H1 (cell line): ENCODE measurements at places on chromosomes 4 and X.

GRCh38 chr4:101081695-101082369 is 265.5 kb downstream of the PPP3CA start:
- H3K4me1 ChIP-seq: no peaks in the 10 kb centered on the region
- H3K27ac ChIP-seq: no peak overlapping the region
- DNase-seq: no peak
- no peaks in the 10 kb centered on the region for H3K36me3 ChIP-seq
- H3K27me3 ChIP-seq: no peaks in the 10 kb centered on the region
- H3K4me3 ChIP-seq: no peak overlapping the region

DNA sequence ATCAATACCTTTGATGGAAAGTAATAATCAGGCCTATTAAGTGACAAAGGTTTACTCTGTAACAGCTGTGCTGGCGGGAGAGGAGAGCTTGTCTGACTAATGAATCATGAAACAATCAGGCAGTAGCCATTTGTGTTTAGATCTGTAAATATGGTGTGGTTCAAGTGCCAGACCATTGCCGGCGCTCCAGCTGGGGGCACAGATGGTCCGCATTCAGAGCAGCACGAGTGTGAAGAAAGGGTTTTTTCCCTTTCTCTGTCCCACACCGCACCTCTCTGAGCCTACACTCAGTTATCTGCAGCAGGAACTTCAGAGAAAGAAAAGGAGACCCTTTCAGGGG is 111.3 kb upstream of the PAQR3 start:
- DNase-seq: no peak
- no peaks in the 10 kb centered on the region for H3K27me3 ChIP-seq
- no peaks in the 10 kb centered on the region for H3K36me3 ChIP-seq
- no peak overlapping the region for H3K4me3 ChIP-seq
- H3K27ac ChIP-seq: no peak overlapping the region
- H3K4me1 ChIP-seq: no peaks in the 10 kb centered on the region

DNA sequence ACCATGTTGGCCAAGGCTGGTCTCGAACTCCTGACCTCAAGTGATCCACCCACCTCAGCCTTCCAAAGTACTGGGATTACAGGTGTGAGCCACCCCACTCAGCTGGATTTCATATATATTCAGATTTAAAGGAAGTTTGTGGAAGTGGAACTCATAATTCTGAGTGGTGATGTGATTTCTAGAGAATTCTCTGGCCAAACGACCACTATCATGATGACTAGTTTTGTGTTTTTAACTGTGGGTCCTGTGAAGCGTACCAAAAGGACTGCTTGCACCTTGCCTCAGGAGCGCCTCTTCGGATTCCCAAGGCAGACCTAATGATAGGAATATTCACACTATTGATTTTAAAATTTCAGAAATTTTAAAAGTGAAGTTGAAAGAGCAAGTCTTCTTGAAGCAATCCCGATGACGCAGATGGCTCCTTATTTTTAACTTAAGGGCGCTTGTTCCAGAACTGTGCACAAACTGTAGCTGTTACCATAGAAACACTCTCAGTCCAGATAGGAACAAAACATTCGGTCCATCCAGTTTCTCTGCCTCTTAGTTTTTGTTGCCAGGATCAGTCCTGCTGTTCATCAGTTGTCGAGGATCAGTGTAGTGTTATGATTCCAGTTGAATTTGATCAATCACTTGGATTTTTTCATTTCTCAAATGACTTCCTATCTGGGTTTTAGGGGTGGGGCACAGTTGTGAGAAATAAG is 51.7 kb upstream of the CLCN4 start:
- H3K4me1 ChIP-seq: no peaks in the 10 kb centered on the region
- H3K4me3 ChIP-seq: no peak overlapping the region
- peaks cover 13% of the 10 kb centered on the region; the same call in 1 of the 2 replicates for H3K36me3 ChIP-seq

GRCh38 chrX:153642655-153643430 is 4.2 kb upstream of the DUSP9 start:
- peaks cover 57% of the 10 kb centered on the region for H3K27me3 ChIP-seq
- H3K27ac ChIP-seq: no peak overlapping the region
- DNase-seq: no peak
- peak overlapping the region; percentile 10; the same call in 1 of the 2 replicates for H3K4me3 ChIP-seq
- H3K36me3 ChIP-seq: no peaks in the 10 kb centered on the region

DNA sequence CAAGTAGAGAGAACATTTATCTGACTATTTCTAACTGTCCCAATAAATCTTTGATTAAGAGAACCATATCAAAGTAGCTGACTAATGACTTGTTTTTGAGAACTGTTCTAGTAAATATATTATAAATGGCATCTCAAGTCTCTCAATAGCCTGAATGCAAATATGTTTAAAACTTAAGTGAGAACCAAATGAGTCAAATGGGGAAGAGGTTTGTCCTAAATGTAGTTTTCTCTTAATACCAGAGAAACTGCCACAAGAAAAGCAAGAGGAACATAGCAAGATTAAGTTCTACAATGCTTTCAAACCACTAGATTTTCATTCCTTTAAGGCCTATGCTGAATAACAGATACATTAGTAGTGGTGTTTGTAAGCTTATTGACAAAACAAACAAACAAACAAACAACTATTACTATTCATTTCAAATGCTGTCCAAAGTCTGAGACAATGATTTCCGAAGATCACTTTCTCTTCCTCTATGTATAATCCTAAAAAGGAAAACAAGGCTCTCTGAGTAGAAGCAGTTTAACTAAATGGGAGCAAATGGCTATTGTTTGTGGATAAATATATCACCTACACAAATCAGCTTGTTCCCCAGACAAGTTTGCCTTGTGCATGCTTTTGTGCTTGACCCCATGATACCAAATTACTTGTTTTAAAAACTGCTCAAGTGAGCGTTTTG is 408.4 kb upstream of the EMCN start:
- no peak overlapping the region for H3K4me3 ChIP-seq
- H3K4me1 ChIP-seq: peaks cover 3% of the 10 kb centered on the region; the same call in 1 of the 2 replicates
- no peaks in the 10 kb centered on the region for H3K36me3 ChIP-seq
- DNase-seq: no peak
- no peak overlapping the region for H3K27ac ChIP-seq

GRCh38 chrX:134608153-134608552 is 50.1 kb downstream of the PLAC1 start:
- DNase-seq: no peak
- H3K27me3 ChIP-seq: no peaks in the 10 kb centered on the region
- no peaks in the 10 kb centered on the region for H3K4me1 ChIP-seq
- no peak overlapping the region for H3K4me3 ChIP-seq

GRCh38 chr4:7557456-7557855 is 122.7 kb upstream of the PSAPL1 start:
- H3K36me3 ChIP-seq: no peaks in the 10 kb centered on the region
- DNase-seq: no peak
- H3K27ac ChIP-seq: no peak overlapping the region
- no peak overlapping the region for H3K4me3 ChIP-seq
- H3K27me3 ChIP-seq: no peaks in the 10 kb centered on the region; the same call in 1 of the 2 replicates
- H3K4me1 ChIP-seq: no peaks in the 10 kb centered on the region

DNA sequence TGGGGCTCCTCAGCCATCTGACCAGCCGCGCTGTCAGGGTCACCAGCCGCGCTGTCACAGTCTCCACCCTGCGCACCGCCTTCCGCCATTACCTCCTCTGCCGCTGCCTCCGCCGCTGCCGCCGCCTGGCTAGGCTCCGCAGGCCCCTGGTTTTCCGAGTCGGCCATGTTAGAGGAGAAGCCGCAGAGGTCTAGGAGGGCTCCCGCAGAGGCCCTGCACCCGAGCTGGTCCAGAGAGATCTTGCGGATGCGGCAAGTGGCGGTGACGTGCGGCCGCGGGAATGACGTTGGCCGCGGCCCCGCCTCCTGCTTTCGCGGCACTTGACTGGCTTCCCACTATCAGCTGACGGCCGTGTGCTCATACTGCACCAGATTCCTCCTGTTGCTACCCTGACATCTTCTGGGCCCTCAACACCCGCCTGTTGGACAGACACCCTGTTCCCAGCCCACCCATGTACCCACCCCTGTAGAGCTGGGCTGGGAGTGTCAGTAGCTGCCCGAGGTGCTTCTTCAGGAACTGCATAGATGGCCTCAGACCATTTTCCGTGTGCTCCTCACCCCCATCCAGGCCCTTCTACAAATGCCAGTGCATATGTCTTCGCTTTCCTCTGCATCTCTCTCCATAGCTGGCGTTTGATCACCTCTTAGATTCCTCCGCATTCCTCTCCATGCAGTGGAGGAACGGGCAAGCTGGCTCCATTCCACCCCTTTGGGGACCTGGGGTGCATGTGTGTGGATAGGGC is at the start of gene NAP1L5:
Gene NAP1L5, minus strand, starts transcription at position 242 of the 742 bp plus-strand sequence. Its CDS starts 75 bp downstream, at position 167.
- peak within 1 kb of the TSS; percentile 60 for H3K4me3 ChIP-seq
- no peak within 1 kb of the TSS for H3K27ac ChIP-seq
- H3K27me3 ChIP-seq: peaks cover 4% of the 10 kb centered on the region; the same call in 1 of the 2 replicates

DNA sequence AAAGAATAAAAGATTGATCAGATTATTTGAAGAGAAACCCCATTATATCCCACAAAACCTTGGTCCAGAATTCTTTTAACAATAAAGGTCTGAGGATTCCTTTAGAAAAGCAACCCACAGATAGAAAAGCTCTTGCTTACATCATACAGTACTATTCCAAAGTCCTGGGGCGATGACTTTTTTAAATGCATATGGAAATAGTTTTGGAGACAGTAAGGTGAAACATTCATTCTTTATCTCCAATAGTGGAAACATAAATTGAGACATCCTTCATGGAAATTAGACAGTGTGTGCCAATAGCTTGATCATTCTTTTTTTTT is 85.7 kb upstream of the UCP1 start:
- H3K27me3 ChIP-seq: no peaks in the 10 kb centered on the region
- H3K36me3 ChIP-seq: no peaks in the 10 kb centered on the region
- no peak overlapping the region; the same call in 1 of the 2 replicates for H3K27ac ChIP-seq
- peaks cover 6% of the 10 kb centered on the region for H3K4me1 ChIP-seq
- DNase-seq: no peak

- H3K4me1 ChIP-seq: no peaks in the 10 kb centered on the region
- no peaks in the 10 kb centered on the region for H3K36me3 ChIP-seq
- H3K27ac ChIP-seq: no peak overlapping the region
- no peak overlapping the region for H3K4me3 ChIP-seq
Measured at GRCh38 chr4:110265001-110265400, 66.6 kb upstream of the ELOVL6 start.

DNA sequence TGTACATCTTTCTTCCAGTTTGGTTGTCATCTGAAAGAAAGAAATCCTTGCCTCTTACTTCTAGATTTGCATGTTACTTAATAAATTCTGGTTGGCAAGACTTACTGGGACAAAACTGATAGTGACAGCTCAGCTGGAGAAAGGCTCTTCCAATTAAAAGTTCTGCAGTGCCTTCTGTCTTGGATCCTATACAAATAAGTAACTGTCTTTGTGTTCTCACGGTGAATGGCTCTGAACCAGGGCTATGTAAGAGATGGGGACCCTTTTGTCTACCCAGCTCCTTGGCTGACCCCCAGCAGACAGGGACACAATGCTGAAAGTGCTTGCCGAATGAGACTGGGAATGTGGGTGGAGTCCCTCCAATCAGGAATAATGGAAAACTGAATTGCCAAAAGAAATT is 89.5 kb downstream of the AASDH start:
- no peak overlapping the region for H3K27ac ChIP-seq
- H3K27me3 ChIP-seq: no peaks in the 10 kb centered on the region
- no peak overlapping the region for H3K4me3 ChIP-seq
- H3K36me3 ChIP-seq: no peaks in the 10 kb centered on the region

DNA sequence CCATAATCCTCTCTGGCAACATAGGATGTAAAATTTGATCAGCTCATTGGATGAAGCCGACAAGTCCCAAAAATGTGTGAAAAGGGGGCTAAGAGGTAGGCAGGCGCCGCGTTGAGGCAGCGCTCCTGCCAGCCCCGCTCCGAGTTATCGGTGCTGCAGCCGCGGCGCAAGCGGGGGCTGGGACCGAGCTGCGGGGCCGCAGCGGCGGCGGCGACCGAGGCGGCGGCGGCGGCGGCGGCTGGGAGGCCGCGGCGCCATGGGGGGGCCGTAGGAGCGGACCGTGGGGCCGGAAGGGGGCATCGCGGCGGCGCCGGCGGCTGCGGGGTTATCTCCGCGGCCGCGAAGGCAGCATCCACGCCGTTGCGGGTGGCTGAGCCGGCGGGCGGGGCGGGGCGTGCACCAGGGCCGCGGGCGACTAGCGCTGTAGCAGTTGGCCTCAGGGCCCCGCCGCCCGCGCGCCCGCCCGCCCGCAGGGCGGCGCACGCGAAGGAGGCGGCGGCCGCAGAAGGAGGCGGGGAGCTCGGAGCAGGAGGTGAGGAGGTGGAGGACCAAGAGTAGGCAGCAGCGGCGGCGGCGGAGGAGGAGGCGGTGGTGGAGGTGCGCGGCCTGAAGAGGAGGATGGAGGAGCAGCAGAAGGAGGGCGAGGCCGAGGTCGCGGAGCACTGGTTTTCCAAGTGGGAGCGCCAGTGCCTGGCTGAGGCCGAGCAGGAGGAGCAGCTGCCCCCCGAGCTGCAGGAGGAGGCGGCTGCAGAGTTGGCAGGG is 126.0 kb upstream of the CXorf66 start:
- peak; percentile 57 for DNase-seq
- H3K4me1 ChIP-seq: peaks cover 2% of the 10 kb centered on the region; the same call in 1 of the 2 replicates
- peak overlapping the region; percentile 38; the same call in 1 of the 2 replicates for H3K4me3 ChIP-seq
- no peaks in the 10 kb centered on the region for H3K36me3 ChIP-seq
- H3K27ac ChIP-seq: no peak overlapping the region

GRCh38 chr4:81499840-81500239 is 28.1 kb upstream of the RASGEF1B start:
- no peak for DNase-seq
- H3K27me3 ChIP-seq: no peaks in the 10 kb centered on the region
- peaks cover 3% of the 10 kb centered on the region for H3K4me1 ChIP-seq
- H3K27ac ChIP-seq: no peak overlapping the region

- H3K27ac ChIP-seq: no peak overlapping the region
- 0 out of 2 replicates have a peak, but pooled peaks cover 3% of the 10 kb centered on the region for H3K36me3 ChIP-seq
- H3K27me3 ChIP-seq: no peaks in the 10 kb centered on the region
Measured at GRCh38 chrX:68511255-68511654, 12.4 kb downstream of the YIPF6 start.

- DNase-seq: no peak
- H3K36me3 ChIP-seq: no peaks in the 10 kb centered on the region
- no peaks in the 10 kb centered on the region for H3K27me3 ChIP-seq
- no peak overlapping the region for H3K27ac ChIP-seq
- no peaks in the 10 kb centered on the region for H3K4me1 ChIP-seq
Measured at GRCh38 chrX:119552508-119552907, 12.7 kb downstream of the STEEP1 start.

DNA sequence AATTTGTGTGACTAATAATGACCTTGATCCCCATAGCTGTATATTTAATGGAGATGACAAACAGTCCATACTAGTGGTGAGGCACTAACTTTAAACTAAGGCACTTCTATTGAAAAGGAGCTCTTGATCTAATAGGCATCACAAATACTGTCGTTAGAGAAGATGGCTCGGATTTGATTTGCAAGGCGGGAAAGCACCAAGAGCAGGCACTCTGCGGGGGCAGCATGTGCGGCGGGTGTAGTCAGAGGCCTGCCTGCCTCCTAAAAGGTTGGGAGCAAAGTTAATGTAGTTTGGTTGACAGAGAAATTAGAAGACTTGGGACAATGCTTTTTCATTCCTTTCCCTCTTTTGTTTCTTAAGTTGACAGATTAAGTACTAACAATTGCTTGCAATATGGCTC is 278.8 kb downstream of the CFAP299 start:
- DNase-seq: no peak
- no peak overlapping the region for H3K4me3 ChIP-seq
- no peaks in the 10 kb centered on the region for H3K27me3 ChIP-seq
- H3K36me3 ChIP-seq: no peaks in the 10 kb centered on the region
- no peak overlapping the region for H3K27ac ChIP-seq

GRCh38 chr4:152594978-152595925 is 59.4 kb upstream of the FBXW7 start:
- peak; percentile 28 for DNase-seq
- no peaks in the 10 kb centered on the region for H3K4me1 ChIP-seq
- H3K36me3 ChIP-seq: no peaks in the 10 kb centered on the region
- H3K4me3 ChIP-seq: no peak overlapping the region

- H3K27ac ChIP-seq: no peak overlapping the region
- DNase-seq: no peak
- no peaks in the 10 kb centered on the region for H3K36me3 ChIP-seq
Measured at GRCh38 chrX:134570509-134570846, 87.8 kb downstream of the PLAC1 start.
